ENCODE measurements at places on chromosomes 4 and X. TPM values are rescaled to one million over a fixed set of nuclear protein-coding genes. Genes with fewer than 3 reads are reported as not detected.
A peak's percentile ranks its signal among the peaks of the same experiment; 100 is the strongest.

DNA sequence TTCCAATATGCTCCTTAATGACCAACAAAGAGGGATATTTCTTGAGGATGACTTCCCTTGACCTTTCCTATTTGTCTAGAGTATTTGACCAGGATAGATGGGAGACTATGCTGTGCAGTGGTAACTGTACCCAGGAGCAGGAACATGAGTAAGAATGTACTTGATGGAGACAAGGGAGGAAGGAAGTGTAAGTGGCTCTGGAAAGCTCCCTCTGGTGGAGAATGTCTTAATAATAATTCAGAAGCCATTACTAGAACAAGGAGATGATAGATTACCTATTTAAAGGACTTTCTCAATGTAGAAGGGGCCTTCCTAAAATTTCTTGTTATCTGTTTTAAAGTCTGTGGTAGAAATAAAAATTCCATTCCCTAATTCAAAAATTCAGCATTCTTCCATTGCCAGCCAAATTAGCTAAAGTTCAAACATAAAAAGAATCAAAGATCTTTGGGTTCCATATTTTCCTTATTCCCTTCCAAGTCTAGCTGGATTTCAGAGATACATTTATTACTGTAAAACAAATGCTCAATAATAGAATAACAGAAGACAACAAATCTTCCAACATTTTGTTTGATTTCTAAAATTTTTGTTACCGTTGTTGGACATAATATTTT is 83.8 kb downstream of the GRID2 start:
- no peak for DNase-seq

DNA sequence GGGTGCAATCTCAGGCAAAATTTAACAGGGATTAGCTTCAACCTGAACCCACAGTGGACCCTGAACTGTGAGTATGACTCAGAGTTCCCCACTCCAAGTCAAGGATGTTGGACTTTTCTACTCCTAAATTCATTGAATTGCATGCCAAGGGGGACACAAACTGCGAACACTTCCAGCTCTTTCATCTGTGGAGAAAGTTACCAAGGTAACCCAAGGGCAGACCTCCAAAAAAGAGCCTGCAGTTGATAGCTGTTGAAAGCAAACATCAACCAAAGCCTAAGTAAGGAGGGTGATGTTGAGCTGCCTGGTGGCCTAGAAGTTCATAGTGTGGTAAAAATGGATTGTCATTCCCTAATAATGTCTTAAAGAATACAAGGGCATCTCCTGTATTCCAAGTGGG is 1242.9 kb downstream of the C4orf33 start:
- DNase-seq: no peak

DNA sequence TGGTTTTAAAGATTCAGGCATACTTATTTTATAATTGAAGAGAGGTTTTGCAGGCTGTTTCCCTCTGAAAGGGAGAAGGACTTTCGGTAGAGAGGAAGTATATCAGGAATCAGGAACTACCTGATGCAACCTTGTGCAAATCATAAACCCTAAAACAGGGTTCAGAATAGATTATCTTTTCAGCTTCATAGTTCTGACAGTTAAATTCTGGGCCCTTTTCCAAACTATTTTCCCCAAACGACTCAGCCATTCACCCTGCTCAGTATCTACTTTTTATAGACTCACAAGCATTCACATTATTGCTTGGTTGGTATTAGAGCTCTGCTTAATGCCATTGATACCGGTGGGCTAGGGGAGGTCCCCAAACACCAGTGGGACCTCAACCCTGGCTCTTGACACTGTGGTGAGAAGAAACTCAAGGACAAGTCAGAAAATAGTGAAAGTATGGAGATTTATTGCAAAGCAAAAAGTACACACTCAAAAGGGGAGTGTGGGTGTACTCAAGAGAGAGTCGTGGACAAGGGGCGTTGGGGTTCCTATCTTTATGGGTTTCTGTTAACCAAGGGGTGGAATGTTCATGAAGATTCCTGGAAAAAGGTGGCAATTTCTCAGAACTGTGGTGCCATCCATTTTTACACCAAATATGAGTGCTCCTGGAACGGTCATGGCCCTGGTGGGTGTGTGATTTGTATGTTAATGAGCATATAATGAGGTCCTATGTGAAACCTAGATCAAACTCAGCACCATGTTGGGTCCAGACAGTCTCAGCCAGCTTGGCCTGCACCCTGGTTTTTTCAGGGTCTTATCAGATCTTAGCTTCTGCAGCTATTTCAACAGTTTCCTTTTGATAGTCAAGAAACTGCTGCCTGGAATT is 238.3 kb downstream of the DCLK2 start:
- DNase-seq: no peak

DNA sequence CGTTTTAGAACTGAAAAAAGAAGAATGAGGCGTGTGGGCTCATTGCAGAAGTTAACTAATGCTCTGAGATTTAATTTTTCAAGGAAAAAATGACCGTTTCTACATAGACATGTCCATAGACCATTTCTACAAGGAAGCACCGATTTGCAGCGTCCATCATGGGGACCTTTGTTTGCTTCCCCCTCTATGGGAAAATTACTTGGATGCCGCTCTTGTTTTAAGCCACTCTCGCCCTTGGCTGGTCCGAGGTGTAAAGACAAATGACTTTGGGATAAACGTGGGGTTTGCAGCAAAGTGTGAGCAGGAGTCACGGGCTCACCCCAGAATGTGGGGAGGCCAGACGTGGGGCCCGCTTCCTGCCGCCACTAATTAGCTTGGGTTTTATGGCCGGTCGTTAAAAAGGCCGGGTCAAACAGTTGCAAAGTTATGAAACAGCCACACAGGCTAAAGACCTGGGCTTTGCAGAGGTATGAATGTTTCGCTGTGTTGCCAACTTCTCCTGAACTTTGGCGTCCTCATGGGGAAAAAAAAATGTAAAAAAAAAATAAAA is 235.9 kb downstream of the SHOX start:
- DNase-seq: no peak

DNA sequence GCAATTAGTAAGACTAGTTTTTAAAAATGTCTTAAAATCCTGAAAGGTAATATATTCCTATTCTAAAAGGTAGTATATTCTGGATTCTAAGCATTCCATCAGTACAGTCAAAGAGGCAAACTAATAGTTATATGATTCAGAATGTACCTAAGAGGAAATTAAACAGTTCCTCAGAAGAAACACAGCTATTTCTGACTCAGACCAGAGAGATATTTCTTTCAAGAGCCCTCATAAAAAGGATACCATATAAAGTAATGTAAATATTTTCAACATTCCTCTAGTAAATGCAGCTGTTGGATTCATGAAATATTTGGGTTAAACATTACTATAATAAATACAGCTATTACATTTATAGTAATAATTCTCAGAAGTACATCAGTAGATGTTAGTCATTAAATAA is 358.3 kb downstream of the MAGEB5 start:
- DNase-seq: no peak

GRCh38 chrX:1274786-1275185 is 6.2 kb downstream of the CSF2RA start:
- DNase-seq: no peak

GRCh38 chr4:184019076-184019475 is 114.0 kb downstream of the STOX2 start:
- no peak for DNase-seq

GRCh38 chr4:101217353-101218031 is 129.8 kb downstream of the PPP3CA start:
- no peak for DNase-seq

GRCh38 chr4:134470544-134470943 is 269.0 kb upstream of the PABPC4L start:
- DNase-seq: no peak

GRCh38 chrX:77719388-77719787 is 66.6 kb downstream of the ATRX start:
- DNase-seq: no peak

GRCh38 chr4:105558277-105558676 is 5.9 kb downstream of the ARHGEF38 start:
- DNase-seq: no peak

GRCh38 chr4:150769845-150770244 is 187.9 kb downstream of the MAB21L2 start:
- DNase-seq: no peak

DNA sequence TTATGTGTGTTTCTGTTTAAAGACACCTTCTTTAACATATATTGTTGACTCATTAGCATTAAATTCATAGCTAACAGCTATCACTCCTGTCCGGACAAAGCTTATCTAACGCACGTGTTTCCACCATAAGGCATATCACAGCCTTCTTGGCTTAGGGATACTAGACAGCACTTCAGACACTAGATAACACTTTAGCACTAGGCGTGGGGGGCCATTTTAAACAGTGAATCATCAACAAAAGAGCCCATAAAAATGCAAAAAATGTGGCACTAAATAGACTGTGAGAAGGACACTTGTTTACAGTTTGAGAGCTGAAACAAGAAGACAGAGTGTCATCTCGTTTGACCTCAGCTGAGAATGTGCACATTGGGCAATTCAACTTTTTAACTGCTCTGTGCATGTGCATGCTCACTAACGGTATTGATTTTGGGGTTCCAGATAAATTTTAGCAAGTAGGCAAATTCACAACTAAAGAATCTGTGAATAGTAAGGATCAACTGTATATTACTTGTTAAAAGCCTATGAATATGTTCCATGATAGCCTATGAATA is 58.9 kb upstream of the RAI2 start:
- DNase-seq: no peak

DNA sequence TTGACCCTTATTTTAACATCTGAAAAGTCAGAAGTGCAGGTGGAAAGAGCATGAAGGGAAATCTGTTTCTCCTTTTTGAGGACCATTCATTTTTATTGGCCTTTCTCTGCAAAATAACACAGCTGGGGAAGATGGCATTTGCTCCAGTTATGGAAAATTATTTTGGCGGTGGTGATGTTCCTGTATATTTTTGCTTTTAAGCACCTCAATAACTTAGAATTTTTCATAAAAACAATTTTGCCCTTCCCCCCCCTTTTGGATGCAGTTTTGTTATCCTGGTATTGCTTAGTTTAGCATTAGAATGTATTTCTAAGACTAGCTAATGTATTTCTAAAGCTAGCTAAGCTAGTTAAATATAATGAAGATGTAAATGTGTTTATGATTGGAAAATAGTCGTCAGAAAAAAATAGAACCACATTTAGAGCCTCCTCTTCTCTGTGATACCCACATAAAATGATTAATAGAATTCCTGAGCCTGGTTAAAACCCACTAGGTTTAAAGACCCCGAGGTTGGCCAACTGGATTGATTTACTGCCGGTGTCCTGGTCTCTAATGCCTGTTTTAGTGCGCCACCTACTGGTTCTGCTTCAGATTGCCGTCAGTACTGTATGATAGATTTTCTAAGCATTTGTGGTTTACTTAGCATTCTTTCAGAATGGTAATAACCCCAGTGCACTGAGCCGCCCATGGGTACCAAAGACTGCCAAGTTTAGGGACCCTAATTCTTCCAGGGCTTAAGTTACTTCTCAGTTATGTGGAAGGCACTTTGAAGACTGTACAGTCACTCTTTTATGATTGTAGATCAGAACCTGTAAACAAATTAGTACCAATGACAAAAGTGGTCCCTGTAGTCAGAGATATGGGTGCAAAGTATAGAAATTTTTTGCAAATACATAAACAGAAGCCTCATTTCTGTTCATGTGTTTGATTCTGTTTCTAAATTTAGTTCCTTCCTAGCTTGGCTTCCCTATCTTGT is 11.4 kb downstream of the KLF3 start:
- peak; percentile 75 for DNase-seq

GRCh38 chrX:106170318-106170717 is 2.2 kb downstream of the PWWP3B start:
- DNase-seq: no peak

DNA sequence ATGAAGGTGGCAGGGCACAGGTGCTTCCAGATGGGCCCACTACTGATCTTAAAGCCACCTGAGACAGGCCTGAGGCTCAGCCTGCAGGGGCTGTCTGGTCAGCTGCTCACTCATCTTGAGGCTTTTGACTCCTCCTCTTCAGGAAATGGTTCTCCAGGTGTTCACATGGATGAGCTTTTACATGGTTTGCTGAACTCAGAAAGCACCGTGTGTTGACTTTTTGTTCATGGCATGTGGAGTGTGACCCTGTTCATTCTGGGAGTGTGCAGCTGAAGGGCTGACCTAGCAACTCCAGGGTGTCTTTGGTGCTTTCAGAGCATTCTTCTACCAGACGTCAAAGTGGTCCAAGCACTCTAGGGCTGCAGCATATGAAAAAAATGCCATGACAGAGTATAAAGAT is 111.1 kb downstream of the CCNG2 start:
- no peak for DNase-seq

DNA sequence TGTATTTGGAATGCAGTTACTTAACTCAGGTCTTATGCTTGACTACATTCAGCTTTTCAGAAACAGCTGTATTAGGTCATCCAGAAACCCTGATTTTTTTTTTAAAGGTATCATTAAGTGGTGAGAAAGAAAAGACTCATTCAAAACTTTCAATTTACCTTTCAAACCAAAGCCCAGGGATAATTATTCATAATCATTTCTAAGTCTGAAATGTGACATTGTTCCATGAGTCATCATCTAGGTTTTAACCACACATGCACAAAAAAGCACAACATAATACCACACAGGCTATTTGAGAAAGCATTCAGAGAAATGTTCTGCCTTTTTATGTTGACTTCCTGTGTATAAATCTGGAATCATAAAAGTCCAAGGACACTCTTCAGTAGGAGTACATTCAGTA is 288.2 kb downstream of the IL1RAPL2 start:
- no peak for DNase-seq

- no peak for DNase-seq
Observed at GRCh38 chr4:69823048-69823447, 36.9 kb downstream of the SULT1E1 start.

GRCh38 chrX:150753357-150753756 is 60.2 kb downstream of the MTMR1 start:
- DNase-seq: no peak

DNA sequence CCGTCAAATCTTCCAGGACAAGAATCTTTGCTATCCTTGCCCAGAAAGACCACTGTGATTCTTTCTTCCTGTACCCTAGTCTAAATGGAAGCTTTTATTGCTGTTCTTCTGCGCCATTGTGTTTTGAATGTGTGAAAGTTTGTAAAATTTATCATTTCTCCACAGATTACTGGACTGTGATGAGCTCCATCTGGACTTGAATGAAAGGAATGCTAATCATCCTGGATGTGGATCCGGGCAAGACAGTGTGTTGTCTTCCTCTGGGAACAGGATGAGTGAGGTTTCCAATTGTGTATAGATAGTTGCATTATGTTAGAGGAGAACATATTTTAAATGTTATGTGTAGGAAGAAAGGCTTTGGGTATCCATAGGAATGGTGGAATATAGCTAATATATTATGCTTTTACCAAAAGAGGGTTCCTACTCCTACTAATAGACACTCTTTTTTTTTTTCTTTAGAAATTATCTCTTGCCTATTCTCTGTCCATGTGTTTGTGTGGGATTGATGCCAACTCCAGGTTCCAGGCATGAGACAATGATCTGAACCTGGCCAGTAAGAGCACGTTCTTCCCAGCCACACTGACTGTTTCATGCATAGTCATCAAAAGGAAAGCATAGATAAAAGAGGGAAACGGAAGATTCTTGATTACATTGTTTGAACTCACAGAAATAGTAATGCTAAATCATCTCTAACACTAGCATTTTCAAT is 803.6 kb upstream of the ADGRL3 start:
- no peak for DNase-seq

Gene TRPC3
- 0.12 TPM for total RNA-seq

Gene HS3ST1
- 0.04 TPM for total RNA-seq

Gene SYNPO2
- 0.26 TPM for total RNA-seq

Gene TMEM271
- not detected for total RNA-seq

Gene OTUD4
- total RNA-seq: 59.0 TPM

Gene LUZP4
- total RNA-seq: not detected

Measured in activated naive CD8-positive, alpha-beta T cell treated with anti-CD3 and anti-CD28 coated beads for 36 hours (primary cell).